ENCODE measurements at places on chromosomes 2 and 18. TPM values are rescaled to one million over a fixed set of nuclear protein-coding genes. Genes with fewer than 3 reads are reported as not detected.

GRCh38 chr2:26556309-26557243, 78.7 kb upstream of the OTOF start:
- no peak for DNase-seq

DNA sequence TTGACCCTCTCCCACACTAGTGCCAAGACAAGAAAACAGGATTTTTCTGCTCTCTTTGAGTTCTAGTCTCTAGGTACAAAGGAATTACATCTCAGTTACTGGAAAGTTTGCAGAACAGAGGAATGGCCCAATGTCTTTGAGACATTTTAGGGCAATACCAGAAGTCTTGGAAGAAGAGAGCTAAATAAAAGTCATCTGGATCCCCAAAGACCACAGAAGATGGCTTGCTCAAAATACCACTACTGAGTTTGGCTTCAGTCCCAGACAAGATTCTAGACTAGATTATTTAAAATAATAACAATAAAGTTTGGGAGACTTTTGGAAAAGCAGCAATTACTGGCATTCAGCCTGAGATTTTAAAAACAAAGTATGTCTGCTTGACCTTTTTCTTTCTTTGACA, 61.9 kb upstream of the HK2 start:
- no peak for DNase-seq

- no peak for DNase-seq
Observed at GRCh38 chr18:78722929-78723710, 256.5 kb upstream of the SALL3 start.

DNA sequence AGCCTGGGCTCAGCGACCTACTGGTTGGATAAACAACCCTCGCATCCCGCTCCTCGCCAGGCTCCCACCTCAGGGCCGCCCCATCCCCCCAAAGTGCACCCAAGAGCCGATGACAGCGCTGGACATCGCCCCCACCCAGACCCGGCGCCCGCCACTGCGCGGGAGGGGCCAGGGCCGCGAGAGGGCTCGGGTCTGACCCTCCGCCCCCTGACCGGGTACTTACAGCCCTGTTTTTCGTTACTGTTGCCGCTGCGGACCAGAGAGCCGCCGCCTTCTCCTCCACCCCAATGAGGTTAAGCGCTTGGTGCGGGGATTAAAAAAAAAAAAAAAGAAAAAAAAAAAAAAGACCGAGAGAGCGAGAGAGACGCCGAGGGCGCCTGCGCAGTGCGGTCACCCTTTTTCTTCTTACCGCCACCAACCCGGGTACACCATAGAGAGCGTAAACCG, at the start of gene CLASP1:
Gene CLASP1 (minus strand): TSS at position 314 of the 447 bp plus-strand sequence. CDS start 43,567 bp downstream, outside the sequence.
- DNase-seq: no peak

The C2orf80 gene
- total RNA-seq: not detected

The PAX3 gene
- 15.7 TPM for total RNA-seq

Data from Daoy (cell line).